ENCODE measurements at places on chromosomes 1 and 21.

GRCh38 chr21:31342348-31342747, 1.7 kb downstream of the TIAM1 start:
- DNase-seq = no peak
- H3K4me1 ChIP-seq = peaks cover 16% of the 10 kb centered on the region
- H3K27ac ChIP-seq = no peak overlapping the region
- H3K36me3 ChIP-seq = peaks cover 2% of the 10 kb centered on the region
- H3K4me3 ChIP-seq = no peak overlapping the region

DNA sequence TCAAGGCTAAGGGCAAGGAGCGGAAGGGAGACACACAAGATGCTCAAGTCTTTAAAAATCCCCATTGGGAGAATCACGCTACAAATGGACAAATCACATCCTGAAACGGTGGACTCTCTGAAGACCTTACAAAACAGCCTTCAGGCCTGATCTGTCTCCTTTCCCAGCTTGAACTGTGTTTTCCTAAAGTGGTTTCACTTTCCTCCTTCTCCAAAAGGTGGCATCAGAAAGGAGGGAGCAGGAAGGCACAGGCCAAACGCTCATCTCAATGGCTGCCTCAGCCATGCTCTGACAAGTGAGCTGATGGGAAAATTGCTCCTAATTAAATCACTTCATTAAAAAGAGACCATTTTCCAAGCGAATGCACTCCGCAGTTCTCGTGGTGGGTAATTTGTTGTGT, 47.7 kb downstream of the UTP25 start:
- DNase-seq = no peak
- peaks cover 89% of the 10 kb centered on the region for H3K27me3 ChIP-seq
- H3K4me3 ChIP-seq = no peak overlapping the region
- no peaks in the 10 kb centered on the region for H3K4me1 ChIP-seq

DNA sequence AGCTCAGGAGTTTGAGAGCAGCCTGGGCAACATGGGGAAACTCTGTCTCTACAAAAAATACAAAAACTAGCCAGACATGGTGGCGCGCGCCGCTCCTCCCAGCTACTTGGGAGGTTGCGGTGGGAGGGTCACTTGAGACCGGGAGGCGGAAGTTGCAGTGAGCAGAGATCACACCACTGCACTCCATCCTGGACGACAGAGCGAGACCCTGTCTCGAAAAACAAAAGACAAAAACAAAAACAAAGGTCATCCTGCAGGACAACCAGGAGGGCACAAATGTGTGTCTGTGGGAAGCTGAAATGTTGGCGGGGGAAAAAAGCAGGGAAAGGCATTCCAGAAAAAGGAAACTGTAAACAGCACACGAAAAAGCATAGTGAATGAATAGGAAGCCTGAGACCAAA, 104.1 kb upstream of the HNRNPU start:
- H3K4me3 ChIP-seq = peak overlapping the region; percentile 52
- peaks cover 40% of the 10 kb centered on the region for H3K36me3 ChIP-seq
- H3K27me3 ChIP-seq = no peaks in the 10 kb centered on the region
- peak overlapping the region; percentile 99 for H3K27ac ChIP-seq

- H3K27ac ChIP-seq = no peak overlapping the region
- H3K4me1 ChIP-seq = peaks cover 6% of the 10 kb centered on the region
- DNase-seq = no peak
- no peaks in the 10 kb centered on the region for H3K36me3 ChIP-seq
- peaks cover 71% of the 10 kb centered on the region for H3K27me3 ChIP-seq
Measured at GRCh38 chr1:38293567-38293966, 247.0 kb upstream of the POU3F1 start.

DNA sequence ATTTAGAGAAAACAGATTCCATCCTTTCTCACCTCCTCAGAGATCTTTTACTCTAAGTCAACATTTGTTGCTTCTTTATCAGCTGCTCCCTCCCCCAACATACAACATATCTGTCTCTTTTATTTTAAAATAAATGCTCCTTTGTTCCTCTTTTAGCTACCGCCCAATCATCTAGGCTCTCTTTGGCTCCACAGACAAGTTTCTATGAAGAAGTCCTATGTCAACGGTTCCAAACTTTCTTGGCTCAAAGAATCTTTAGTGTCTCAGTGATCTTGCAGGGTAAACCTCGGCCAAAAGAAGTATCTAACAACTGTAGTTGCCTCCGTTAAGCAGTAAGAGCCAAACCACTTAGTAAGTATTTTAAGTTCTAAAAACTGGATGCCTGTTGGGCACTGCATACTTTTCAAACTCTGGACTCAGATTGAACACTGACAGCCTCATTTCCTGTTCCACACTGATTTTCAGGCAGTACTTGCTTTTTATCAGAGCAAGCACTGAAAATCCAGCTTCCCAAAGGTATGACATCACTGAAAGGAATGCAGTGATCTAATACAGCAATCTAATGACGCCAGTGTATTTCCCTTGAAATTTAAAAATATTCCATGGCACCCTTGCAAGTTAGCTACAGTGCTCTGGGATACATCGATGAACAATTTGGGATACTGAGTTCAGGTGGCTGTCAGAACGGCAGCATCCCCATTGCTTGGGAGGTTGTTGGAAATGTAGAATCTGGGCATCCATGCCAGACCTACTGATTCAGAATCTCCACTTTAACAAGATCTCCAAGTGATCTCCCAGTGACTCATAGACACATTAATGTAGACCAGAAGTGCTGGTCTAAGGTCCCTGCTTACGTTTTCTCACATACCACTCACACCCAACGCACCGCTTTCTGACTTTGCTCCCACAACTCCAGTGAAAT, 26.8 kb downstream of the EGLN1 start:
- peaks cover 73% of the 10 kb centered on the region for H3K4me1 ChIP-seq
- no peaks in the 10 kb centered on the region for H3K27me3 ChIP-seq
- H3K4me3 ChIP-seq = no peak overlapping the region
- no peaks in the 10 kb centered on the region for H3K36me3 ChIP-seq
- no peak overlapping the region for H3K27ac ChIP-seq

- H3K27ac ChIP-seq = peak overlapping the region; percentile 99
- H3K4me1 ChIP-seq = peaks cover 74% of the 10 kb centered on the region
- H3K36me3 ChIP-seq = peaks cover 27% of the 10 kb centered on the region
- H3K27me3 ChIP-seq = no peaks in the 10 kb centered on the region
Measured at GRCh38 chr1:21292984-21293536, 2.8 kb upstream of the ECE1 start.

DNA sequence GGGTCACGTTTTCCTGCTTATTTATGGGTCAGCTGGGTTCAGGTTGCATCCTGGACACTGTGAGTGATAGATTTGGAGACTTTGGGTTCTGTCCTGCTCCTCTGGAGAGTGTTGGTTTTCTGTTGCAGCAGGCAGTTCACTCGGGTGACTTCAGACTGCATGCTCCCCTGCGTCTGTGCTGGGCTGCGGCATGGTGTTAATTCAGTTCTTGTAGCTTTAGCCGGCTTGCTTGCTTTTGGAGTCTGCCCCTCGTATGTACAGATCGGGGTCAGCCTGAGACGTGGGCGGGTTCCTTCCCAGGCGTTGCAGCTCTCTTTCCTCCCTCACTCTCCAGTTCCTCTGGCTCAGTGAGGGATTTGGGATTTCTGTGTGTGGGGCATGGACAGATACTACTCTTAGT, 38.0 kb downstream of the PCNT start:
- H3K4me3 ChIP-seq = no peak overlapping the region
- no peak for DNase-seq
- H3K27ac ChIP-seq = no peak overlapping the region
- peaks cover 37% of the 10 kb centered on the region for H3K36me3 ChIP-seq
- H3K4me1 ChIP-seq = peaks cover 10% of the 10 kb centered on the region
- H3K27me3 ChIP-seq = no peaks in the 10 kb centered on the region

DNA sequence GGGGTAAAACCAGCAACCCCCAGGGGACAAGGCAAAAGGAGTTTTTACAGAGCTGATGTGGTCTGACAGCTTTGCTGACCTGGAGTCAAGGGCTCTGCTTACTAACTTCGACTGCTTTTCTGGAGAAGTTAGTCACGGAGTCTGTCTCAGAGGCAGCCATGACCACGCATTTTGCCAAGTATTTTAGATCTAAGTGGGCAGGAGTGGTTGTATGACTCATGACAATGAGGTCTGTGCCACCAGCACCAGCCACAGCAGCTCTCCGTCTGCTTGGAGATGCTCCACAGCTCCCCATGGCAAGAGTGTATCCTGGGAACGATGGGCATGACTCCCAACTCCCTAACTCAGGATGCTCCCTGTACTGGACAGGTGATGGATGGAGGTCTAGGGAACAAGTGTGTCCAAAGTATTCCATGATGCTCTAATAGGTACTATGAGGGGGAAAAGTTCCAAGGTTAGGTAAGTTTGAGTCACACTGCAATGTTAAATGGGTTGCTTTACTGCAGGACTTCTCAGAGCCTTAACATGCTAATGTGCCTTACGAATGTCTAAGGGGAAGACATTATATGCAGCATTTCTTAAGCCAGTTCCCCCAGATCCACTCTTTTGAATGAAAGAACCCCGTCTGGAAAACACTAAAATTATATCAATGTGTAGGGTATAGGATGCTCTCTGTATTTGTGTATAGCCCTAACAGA, 359.0 kb downstream of the HHAT start:
- H3K27me3 ChIP-seq = no peaks in the 10 kb centered on the region
- no peak for DNase-seq
- H3K36me3 ChIP-seq = peaks cover 1% of the 10 kb centered on the region

- H3K27me3 ChIP-seq = no peaks in the 10 kb centered on the region
- no peak overlapping the region for H3K4me3 ChIP-seq
- H3K36me3 ChIP-seq = no peaks in the 10 kb centered on the region
- no peak overlapping the region for H3K27ac ChIP-seq
Measured at GRCh38 chr1:103274886-103275285, 166.6 kb upstream of the COL11A1 start.

DNA sequence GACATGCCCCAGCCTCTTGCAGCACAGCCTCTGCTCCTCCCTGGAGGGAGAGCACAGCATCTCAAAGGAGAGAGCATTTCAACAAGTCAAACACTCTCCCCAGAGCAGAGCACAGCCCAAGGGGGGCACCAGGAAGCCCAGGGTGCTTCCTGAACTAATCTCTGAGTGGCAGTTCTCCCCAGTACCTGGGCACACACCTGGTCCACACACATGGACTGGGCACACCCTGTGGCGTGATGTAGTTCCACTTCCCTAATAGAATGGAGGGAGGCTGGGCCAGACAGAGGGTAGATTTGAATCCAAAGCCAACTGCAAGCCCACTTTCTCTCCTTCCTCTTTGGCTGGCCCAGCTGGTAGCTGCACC, 55.5 kb downstream of the CD46 start:
- no peak overlapping the region for H3K4me3 ChIP-seq
- peak overlapping the region; percentile 90 for H3K27ac ChIP-seq
- peaks cover 51% of the 10 kb centered on the region for H3K36me3 ChIP-seq
- peaks cover 51% of the 10 kb centered on the region for H3K4me1 ChIP-seq

GRCh38 chr1:192936313-192937018, 122.7 kb downstream of the UCHL5 start:
- H3K4me1 ChIP-seq = peaks cover 4% of the 10 kb centered on the region
- no peaks in the 10 kb centered on the region for H3K27me3 ChIP-seq
- DNase-seq = no peak
- no peaks in the 10 kb centered on the region for H3K36me3 ChIP-seq

- no peak for DNase-seq
- H3K4me1 ChIP-seq = no peaks in the 10 kb centered on the region
- no peaks in the 10 kb centered on the region for H3K36me3 ChIP-seq
- no peak overlapping the region for H3K4me3 ChIP-seq
- H3K27ac ChIP-seq = no peak overlapping the region
Measured at GRCh38 chr1:72177711-72178110, 104.6 kb downstream of the NEGR1 start.

DNA sequence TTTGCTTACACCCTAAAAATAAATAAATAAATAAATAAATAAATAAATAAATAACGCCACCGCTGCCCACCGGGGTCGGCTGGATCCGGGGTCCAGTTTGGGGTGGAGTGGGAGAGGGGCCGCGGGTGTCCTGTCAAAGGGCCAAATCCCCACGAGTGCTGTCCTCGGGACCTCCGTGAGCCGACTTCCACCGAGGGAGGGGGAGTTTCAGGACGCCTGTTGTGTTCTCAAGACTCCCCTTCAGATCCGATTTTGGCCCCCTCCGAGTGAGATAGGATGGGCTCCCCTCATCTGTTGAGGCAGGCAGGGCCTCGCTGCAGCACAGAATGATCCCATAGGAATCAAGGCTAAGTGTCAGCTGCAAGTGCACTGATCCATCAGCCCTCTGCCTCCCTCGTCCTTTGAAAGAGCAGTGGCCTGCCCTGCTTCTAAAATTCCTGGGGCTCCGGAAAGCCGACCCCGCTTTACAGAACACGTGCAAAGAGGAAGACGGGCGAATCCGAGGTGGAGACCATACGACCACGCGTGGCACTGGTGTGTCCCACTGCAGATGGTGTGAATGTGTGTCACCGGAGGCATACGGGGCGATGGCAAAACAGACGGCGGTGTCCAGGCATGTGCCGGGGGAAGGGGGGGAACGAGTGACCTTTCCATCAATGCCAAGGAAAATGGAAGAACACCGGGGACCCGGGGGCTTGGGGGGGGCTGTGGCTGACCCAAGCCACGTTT, 3880.5 kb downstream of the SRGAP2C start:
- no peak overlapping the region for H3K4me3 ChIP-seq
- H3K4me1 ChIP-seq = no peaks in the 10 kb centered on the region
- H3K36me3 ChIP-seq = peaks cover 3% of the 10 kb centered on the region
- no peak for DNase-seq

- no peaks in the 10 kb centered on the region for H3K36me3 ChIP-seq
- H3K4me3 ChIP-seq = no peak overlapping the region
- DNase-seq = no peak
Measured at GRCh38 chr1:167767761-167768160, 46.0 kb downstream of the MPZL1 start.

GRCh38 chr1:71031426-71031825, 16.2 kb downstream of the PTGER3 start:
- DNase-seq = no peak
- H3K27me3 ChIP-seq = peaks cover 41% of the 10 kb centered on the region
- no peaks in the 10 kb centered on the region for H3K36me3 ChIP-seq
- no peak overlapping the region for H3K4me3 ChIP-seq

DNA sequence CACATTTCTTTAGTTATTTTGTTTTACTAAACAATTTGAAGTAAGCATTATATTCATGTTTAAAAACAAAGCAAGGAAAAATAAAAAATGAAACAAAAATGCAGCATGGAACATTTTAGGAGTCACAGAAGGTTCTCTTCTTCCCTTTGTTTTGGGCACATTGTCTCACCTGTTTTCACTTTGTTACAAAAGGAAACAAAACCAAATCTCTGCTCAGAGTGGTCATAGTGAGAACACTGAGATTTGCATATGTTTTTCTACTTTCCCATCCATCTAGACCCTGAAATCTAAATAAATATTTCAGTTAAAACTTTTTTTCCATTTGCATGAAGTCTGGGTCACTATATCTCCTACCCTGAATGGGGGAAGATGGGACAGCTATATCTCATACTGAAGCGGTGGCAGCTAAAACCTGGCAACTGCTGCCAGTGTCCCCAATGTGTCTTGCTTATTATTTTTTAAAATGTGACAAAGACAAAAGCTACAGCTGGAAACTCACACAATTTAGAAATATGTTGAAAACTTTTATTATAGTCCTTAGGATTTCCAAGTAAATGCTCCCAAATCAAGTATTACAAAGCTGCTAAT, 3.5 kb downstream of the EXOC8 start:
- peaks cover 42% of the 10 kb centered on the region for H3K36me3 ChIP-seq
- no peak overlapping the region for H3K27ac ChIP-seq
- no peaks in the 10 kb centered on the region for H3K27me3 ChIP-seq
- no peak for DNase-seq
- peak overlapping the region; percentile 98 for H3K4me3 ChIP-seq
